ENCODE measurements at places on chromosomes 1 and 21.
A peak's percentile ranks its signal among the peaks of the same experiment; 100 is the strongest.

GRCh38 chr1:220221269-220221668, 51.0 kb downstream of the RAB3GAP2 start:
- no peak for DNase-seq

GRCh38 chr1:56404066-56404465, 175.3 kb downstream of the PLPP3 start:
- no peak for DNase-seq

- DNase-seq = no peak
These were observed 613 bp upstream of the ERO1B start for GRCh38 chr1:236282425-236282716.

DNA sequence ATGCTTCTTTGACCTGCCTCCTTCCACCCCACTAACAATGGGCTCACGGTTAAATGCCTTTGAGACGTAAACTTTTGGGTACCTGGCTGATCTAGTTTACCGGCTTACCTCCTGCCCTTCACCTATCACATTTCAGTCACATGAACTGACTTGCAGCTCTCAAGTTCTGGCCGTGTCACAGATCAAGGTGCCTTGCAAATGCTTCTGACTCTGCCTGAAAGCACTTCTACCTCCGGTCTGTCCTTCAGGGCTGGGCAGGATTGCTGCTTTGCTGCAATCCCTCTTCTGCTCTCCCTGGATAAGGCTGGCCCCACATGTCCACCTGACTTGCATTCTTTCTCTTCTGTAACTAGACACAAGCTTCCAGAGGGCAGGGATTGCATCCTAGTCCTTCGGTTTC, 69.0 kb downstream of the GRIK1 start:
- no peak for DNase-seq

GRCh38 chr1:85264150-85264549, 4.7 kb upstream of the C1orf52 start:
- peak; percentile 24 for DNase-seq

- DNase-seq = peak; percentile 77
These were observed 156.9 kb downstream of the PPP1R12B start for GRCh38 chr1:202505356-202505755.

- DNase-seq = no peak
These were observed 7.7 kb upstream of the HPCA start for GRCh38 chr1:32878637-32879041.

- no peak for DNase-seq
These were observed 13.4 kb downstream of the KCNE1 start for GRCh38 chr21:34498623-34499022.

DNA sequence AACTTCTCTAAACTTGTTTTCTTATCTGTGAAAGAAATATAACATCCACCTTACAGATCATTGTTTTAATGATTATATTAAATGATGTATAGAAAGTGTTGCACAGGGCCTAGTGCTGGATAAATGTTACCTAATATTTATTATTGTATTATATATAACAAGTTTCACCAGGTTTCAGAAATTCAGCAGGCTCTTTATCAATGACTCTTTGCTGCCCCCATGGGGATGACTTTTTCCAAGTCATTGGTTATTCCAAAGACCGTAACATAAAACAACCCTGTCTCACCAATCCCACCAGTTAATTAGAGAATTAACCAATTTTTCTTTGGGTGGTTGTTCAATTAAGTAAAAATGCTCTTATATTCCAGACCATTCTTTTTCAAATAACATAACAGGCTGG, 7.3 kb upstream of the DEDD start:
- peak; percentile 42 for DNase-seq

- DNase-seq = no peak
These were observed 104.4 kb downstream of the CRYAA start for GRCh38 chr21:43273016-43273707.

GRCh38 chr1:66373157-66373591, 160.8 kb upstream of the SGIP1 start:
- no peak for DNase-seq

- no peak for DNase-seq
These were observed 9.5 kb upstream of the RPTN start for GRCh38 chr1:152168535-152168868.

- DNase-seq = peak; percentile 12
These were observed 59.7 kb downstream of the MYOM3 start for GRCh38 chr1:24052220-24052619.

DNA sequence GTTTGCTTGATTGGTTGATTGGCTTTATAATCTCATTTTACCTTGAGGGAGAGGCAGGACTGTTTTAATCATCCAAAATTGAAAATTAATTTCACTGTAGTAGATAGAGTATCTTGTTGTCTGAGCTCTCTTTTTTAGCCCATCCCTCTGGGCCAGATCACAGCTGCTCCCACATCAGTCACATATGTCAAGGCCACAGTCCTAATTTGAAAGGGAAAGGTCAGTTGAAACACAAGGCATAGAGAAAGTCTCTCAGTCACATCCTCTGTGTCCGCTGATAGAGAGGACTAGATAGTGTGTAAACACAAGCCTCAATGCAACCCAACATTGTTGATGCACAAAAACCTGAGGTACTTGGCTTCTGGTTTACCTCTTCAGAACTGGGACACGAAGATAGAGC, 6.8 kb downstream of the C1orf74 start:
- no peak for DNase-seq

DNA sequence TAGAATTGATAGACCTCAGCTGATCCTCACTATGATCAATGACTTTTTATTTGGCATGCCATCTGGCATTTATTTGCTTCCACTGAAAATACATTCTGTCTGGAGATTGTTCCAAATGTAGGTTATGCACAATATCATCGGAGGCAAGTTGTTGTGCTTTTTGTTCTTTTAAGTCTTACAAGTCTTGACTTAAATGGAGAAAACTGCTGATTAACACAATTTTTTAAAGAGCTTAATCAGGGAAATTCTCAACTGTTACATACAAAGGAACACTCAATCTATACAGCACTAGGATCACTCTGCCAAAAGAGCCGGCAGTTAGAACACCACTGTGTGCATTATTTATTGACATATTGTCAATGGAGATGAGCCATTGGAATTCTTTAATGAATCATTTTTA, 19.2 kb downstream of the CYYR1 start:
- no peak for DNase-seq

DNA sequence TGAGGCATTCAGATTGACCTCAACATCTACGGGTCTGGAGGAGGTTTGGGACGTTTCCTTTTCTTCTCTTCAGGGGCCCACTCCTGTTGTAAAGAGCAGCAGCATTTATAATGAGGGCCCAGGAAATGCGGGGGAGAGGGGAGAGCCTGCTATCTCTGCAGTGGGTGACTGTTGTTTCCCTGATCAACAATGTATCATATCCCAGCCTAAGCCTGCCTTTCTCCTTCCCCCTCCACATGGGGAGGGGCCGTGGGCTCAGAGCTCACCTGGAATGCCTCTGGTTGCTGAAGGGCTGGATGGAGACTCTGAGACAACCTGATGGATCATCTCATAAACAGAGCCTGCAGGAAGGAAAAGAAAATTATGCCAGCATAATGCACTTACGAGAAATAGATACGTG, 36.0 kb upstream of the HAO2 start:
- DNase-seq = no peak

DNA sequence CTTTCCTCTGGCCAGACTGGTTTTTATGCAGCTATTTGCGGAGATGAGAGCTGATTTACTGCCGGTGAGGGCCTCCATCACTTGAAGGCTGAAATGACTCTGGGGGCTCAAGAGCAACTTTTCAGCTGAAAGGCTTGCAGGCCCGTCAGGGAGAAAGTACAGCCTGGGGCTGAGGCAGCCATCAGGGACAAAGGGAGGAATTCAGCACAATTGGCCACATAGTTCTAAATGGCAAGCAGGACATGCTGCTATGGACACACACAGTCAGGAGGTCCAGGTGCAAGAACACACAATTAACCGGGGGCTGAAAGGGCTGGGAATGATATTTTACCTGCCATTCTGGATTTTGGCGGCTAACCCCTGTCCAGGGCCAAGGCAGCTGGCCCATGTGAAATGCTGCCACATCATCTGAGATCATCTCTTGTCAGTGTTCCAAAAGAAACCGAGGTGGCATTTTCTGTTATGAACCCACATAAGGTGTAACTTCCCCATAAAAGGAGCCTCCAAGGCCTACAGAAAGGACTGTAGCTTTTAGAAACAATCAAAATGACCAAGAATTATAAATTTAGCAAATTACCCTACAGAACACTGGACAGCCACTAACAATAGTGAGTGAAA, 58.2 kb downstream of the LMX1A start:
- no peak for DNase-seq

DNA sequence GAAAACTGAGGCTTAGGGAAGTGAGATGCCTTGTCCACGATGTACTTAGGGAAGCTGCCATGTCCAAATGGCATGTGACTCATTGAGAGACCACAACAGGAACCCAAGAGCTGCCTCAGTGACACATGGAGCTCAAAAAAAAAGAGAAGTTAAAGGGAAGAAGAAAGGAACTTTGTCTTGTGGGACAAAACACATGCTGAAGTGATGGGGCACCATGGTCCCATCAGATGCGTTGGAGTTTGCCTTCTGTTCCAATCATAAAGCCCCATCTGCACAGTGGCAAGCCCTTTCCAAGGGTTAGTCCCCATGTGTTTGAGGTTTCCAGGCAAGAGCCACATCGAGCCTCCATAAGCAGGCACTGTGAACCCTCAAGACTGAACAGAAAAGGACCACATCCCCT, 8.0 kb downstream of the MED8 start:
- no peak for DNase-seq

GRCh38 chr1:47507881-47508701, 70.2 kb downstream of the FOXD2 start:
- DNase-seq = no peak

DNA sequence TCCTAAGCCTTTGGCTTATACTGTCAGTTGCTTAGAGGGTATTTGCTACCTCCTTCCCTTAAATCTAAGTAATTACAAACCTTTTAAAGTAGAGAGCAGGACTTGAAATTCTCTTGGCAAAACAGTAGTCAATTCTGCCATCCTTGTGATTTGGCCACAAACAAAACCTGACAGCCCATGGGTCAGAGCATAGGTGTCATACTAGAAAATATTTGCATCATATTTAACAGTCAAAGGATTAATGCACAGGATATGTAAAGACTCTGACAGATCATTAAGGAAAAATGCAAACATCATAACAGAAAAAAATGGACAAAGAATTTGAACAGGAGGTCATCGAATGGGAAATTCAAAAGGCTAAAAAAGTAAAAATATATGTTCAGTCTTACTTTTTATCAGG, 50.5 kb downstream of the ZFYVE9 start:
- DNase-seq = peak; percentile 51

GRCh38 chr1:213051127-213051880, at the start of gene RPS6KC1:
RPS6KC1 (plus strand) TSS chr1:213051241; CDS start chr1:213051405, 164 bp downstream.
- DNase-seq = peak; percentile 85

DNA sequence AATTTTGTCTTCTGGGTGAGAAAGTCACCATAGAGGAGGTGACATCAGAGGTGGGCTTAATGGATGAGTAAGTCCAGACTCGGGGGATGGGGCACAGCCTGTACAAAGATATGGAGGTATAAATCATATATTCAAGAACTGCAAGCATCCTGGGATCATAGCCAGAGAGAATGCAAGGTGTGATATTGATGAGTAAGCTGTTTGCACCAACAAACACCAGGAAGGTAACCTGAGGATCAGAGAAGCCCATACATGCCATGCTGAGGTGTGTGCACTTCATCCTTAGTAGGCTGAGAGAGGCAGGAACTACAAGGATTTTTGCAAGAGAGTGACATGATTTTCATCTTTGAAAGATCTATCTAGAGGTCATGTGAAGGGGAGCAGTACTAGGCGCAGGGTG, 306.4 kb downstream of the HHAT start:
- no peak for DNase-seq

GRCh38 chr1:21311016-21311415, 20.8 kb upstream of the ECE1 start:
- DNase-seq = no peak

DNA sequence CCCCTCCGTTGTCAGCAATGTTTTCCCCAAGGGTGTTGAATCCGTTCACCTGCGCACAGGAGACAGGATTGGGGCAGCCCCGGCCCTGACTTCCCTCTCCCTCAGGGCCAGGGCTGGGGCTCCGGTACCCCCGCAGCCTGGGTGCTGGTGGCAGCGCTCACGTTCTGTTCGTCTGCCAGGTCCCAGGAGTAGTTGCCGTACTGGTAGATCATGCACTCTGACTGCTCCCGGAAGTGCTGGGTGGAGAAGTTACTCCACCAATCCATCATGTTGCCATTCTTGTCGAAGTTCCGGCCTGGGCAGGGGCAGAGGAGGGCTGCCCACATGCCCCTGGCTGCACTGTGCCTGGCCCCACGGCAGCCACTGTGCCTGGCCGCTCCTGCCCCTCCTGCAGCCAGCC, 6.1 kb downstream of the PRXL2B start:
- DNase-seq = no peak

DNA sequence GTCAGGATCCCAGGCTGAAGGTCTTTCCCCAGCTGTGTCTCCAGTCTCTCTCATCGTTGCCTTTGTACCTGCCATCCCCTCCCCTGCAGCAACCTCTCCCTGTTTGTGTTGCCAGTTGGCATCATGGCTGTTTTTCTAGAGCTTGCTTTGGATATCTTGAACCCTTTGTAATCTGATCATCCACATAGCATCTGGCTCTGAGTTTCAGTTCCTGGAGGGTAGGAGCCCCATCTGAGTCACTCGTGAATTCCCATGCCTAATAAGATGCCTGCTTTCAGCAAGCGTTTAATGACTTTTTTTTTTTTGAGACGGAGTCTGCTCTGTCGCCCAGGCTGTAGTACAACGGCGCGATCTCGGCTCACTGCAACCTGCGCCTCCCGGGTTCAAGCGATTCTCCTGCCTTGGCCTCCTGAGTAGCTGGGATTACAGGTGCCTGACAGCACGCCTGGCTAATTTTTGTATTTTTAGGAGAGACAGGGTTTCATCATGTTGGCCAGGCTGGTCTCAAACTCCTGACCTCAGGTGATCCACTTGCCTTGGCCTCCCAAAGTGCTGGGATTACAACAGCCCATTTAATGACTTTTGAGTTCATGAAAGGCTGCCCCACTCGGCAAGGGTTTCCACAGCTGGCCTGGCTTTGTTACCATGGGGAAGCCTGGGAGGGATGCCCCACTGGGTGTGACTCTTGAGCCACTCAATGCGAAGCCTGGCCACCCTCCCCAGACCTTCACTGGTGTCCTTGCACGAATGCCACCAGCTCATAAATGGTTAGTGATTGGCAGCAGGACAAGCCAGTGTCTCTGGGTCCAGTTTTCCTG, 11.9 kb downstream of the ALPL start:
- DNase-seq = peak; percentile 48

- DNase-seq = no peak
These were observed 5.3 kb upstream of the NAXE start for GRCh38 chr1:156586323-156586722.

- DNase-seq = no peak
These were observed 24.8 kb upstream of the EYA3 start for GRCh38 chr1:28113242-28113572.

DNA sequence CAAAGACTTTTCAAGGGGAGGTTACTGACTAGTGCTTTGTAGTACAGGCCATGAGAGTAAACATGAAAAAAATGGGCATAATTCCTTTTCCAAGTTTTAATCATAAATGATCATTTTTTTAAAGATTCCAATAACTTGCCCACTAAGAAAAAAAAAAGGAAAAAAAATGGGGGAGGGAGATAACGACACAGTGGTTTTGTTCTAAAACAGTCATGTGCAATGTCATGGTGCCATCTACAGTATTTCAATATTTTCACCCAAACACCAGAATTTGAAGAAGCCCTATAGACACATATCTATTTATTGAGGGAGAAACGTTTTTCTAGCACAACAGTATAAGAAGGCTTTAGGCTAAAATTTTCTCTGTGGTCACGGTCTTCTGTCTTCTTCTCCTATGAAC, 250.2 kb downstream of the LTN1 start:
- peak; percentile 79 for DNase-seq

Measured in fibroblast of skin of right biceps (primary cell).